Dermis microvascular lymphatic vessel endothelial cell (primary cell): ENCODE measurements at places on chromosomes 7 and 10. TPM values are rescaled to one million over a fixed set of nuclear protein-coding genes. Genes with fewer than 3 reads are reported as not detected.
A peak's percentile ranks its signal among the peaks of the same experiment; 100 is the strongest.

GRCh38 chr7:34417781-34418180 lies 240.2 kb upstream of the NPSR1 start:
- no peak for DNase-seq

Gene TRIM73
- total RNA-seq = 0.90 and 1.0 TPM in 2 replicates

GRCh38 chr7:142854372-142855113 lies at the start of gene EPHB6:
EPHB6 (plus strand) TSS chr7:142855076; CDS start chr7:142863228, 8,152 bp downstream.
- DNase-seq = peak; percentile 31

Gene NEUROG3
- total RNA-seq = not detected in 2 replicates

Gene PAX2
- not detected in 2 replicates for total RNA-seq

DNA sequence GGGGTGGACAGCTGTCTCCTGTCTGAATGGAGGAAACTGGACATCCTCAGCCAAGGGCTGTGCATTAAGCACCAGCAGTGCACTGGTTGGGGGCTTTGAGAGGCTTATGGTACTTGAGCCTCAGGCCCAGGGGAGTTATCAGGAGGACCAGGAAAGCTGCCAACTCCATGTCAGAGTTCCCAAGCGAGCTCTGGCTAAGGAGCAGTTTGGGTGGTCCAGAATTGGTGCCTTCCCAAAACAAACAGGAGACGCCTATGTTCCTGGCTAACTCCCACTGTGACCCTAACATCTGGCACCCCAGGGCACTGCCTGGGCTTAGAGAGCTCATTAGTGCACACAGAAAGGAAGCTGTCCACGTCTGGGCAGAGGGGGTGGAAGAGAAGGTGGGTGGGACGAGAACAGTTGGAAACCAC lies 408.6 kb upstream of the NPVF start:
- DNase-seq = no peak

GRCh38 chr10:124072106-124072505 lies 21.3 kb downstream of the CHST15 start:
- no peak for DNase-seq

Gene LAMB4
- 0.13 TPM in 2 replicates for total RNA-seq

Gene NXPH1
- total RNA-seq = not detected in 2 replicates

GRCh38 chr10:42982891-42983506 lies 93.9 kb upstream of the RET start:
- DNase-seq = no peak

- no peak for DNase-seq
These were observed 101.7 kb upstream of the SVIL start for GRCh38 chr10:29736366-29737073.

Gene HSPA12A
- 0.38 and 0.77 TPM in 2 replicates for total RNA-seq

- no peak for DNase-seq
These were observed 247.3 kb upstream of the HPS1 start for GRCh38 chr10:98694014-98694413.

DNA sequence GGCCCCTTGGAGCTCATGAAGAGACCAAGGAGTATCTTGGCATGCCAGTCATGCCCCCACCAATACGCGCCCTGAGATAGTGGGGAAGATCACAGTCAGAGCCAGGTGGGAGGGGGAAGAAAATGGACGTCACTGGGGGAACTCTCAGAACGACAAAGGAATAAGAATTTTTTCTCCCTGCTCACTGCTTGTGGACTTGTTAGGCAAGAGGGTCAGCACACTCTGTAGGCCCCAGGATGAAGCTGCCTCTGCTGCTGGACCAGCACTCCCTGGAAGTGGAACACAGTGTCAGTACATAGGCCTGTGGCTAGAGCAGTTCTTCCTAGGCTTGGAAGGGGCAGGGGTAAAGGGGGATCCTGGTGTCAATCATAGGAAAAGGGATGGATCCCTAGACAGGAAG lies 46.5 kb downstream of the DRGX start:
- DNase-seq = no peak

GRCh38 chr10:3969876-3970666 lies 185.1 kb upstream of the KLF6 start:
- no peak for DNase-seq

DNA sequence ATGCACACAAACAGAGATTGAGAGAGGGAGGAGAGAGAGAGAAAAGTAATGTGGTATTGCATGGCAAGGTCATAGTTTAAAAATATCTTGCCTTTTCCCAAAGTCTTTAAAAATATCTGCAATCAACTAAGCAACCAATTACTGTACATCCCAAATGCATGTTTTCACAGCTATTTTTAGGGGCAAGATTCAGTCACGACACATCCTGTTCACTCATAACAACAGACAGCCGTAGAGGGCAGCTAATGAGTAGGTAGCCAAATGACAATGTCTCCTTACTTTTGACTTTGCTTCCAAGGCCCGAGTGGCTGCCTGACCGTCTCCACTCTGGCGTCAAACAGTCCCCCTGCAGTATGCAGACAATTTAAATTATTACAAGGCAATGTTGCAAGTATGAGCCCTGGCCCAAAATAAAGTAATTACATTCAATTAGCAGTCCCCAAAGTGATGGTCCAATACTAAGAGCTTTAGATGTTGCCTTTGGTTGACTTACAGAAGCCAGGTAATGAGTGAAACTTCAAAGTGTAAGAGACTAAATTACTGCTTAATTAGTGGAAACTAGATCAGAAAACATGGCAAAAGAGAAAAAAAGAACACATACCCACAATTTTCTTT lies 162.9 kb downstream of the MBL2 start:
- no peak for DNase-seq

DNA sequence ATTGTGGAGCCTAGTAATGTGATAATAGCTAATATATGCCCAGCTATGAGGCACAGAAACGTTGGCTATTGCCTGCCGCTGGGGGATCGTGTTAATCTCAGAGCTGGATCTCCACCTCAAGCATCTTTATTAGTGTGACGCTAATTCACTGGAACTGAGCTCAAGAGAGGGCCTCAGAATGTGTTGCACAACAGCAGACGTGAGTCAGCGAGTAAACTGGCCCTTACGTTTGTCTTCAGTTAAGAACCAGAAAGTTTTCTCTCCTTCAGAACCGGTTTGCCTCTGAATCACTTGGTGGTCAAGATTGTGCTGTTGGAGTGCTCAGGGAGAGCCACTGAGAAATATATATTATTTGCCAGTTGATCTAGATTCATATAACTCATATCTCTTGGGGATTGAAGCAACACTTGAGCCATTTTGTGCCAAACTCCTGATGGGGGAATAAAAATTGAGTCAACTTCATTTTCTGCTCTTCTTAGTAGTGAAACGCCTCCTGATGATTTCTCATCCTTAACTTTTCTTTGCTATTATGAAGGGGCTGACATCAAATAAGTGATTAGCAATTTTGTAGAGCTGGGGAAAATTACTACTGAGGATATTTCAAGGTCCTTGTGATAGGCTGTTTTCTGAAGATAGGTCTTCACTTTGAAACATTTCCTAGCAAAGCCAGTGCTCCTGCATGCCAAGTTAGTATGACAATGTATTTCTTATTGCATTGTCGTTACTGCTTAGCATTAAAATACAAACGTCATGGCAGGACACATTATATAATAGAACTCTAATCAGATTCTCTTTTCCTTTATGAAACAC lies 22.3 kb downstream of the BZW2 start:
- DNase-seq = no peak

GRCh38 chr7:99096124-99096887 lies 47.6 kb downstream of the SMURF1 start:
- no peak for DNase-seq

- DNase-seq = no peak
These were observed 48.1 kb upstream of the TES start for GRCh38 chr7:116162254-116162653.

- DNase-seq = no peak
These were observed 41.9 kb upstream of the TNKS2 start for GRCh38 chr10:91756286-91756685.

DNA sequence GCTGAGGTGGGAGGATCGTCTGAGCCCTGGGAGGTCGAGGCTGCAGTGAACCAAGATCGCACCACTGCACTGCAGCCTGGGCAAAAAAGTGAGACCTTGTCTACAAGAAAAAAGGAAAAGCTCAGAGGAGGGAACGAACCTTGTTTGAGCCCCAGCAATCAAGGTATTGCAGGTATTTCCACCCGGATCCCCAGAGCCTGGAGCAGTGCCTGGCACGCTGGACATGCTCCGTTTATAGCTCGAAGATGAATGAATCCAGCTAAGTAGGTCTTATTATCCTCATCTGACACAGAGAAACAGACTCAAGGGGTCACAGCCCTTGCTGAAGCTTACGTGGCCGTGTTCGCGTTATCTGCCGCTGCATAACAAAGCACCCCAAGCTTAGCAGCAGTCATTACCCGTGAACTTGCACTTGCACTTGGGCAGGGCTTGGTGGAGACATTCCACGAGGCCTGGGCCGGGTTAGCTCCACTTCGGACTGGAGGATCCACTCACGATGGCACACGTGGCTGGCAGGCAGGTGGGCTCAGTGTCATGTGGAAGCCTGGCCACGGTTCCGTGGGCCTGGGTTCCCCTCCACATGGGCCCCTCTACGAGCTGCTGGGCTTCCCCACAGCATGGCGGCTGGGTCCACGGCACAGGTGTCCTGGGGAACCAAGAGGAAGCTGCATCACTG lies 3.2 kb upstream of the COX19 start:
- no peak for DNase-seq

DNA sequence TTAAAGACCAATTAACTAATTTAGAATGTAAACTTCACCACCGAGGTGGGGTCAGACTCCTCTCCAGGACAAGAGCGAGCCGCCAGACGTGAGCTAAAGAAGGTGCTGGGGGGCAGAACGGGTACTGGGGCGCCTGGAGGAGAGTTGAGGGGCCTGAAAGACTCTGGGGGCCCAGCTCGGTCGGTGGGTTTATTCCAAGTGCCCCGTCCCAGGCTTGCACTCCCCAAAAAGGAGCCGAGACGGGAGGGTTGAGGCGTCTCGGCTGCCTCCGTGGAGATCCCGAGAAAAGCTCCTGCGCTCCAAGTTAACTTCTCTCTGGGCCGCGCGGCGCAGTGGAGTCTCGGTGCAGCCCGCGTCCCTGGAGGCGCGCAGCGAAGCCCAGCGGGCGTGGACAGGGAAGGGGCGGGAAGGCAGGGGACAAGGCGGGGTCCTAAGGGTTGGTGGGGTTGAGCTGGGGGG lies 553.3 kb downstream of the TFEC start:
- peak; percentile 16 for DNase-seq

Gene TWIST1
- total RNA-seq = not detected in 2 replicates

DNA sequence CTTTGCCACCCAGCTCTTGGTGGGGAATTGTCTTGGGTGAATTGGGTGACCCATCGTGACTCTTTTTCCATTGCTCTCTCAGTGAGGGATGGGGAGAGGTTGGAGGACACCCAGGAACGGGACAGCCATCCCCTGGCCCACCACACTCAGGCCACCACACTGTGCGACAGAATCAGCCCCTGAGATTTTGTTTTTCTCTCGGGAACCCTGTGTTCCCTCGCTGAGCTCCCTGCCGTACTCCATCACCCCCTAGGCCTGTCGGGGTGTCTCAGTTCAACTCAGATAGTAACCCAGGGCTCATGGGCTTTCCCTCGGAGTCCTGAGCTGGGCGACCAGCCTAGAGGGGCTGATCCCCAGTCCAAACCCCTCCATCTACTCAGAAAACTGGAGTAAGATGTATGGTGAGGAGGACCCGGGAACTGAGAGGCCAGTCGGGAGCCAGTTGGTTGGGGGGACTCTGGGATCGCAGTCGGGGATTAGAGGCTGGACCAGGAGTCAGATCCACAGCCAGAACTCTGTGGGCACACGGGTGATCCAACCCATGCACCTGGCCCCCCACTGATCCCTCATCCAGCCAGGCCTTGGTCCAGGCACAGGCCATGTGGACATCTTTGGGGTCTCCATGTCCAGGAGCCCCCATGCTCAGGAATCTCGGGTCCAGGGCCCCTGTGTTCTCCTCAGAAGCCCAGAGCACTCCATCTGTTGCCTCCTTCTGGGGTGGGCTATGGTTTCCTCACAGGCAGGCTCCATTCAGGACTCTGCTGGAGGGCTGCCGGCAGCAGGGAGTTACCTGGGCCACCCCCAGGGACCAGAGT lies 9.3 kb downstream of the CRYGN start:
- no peak for DNase-seq

- DNase-seq = peak; percentile 15
These were observed 71.2 kb upstream of the DUSP5 start for GRCh38 chr10:110426294-110427181.

Gene CYP26C1
- total RNA-seq = 0.77 and 1.5 TPM in 2 replicates

DNA sequence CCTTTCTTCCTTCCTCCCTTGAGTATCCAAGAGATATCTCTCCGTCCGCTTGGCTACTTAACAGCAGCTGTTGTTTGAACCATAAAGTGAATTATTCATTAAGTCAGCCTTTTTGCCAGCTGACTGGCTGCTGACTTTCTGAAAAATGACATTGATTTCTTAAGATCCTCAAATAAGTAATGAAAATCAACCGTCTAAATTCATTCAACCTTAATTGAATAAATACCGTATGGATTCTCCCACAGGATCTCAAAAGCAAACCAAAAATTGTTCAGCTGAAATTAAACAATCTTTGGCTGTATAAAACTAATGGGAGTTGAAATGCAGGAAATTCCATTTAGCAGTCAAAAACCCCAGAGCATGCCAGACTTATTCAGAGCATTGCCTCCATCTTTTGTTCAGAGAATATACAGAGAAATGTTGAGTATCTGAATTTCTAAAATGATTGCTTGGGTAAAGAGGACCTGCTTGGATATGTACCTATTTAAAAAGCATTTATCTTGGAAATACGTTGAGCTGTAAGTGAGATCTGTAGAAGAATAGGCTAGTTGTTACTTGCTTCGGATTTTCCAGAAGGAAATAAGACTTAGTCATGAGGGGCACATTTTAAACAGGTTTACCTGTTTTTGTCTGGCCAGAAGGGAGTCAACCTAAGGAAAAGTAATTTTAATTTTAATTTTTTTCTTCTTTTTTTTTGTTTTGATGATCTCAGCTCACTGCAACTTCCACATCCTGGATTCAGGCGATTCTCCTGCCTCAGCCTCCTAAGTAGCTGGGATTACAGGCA lies 136.2 kb downstream of the PLXDC2 start:
- DNase-seq = no peak

- no peak for DNase-seq
These were observed 34.0 kb downstream of the MINDY4 start for GRCh38 chr7:30805081-30805691.

DNA sequence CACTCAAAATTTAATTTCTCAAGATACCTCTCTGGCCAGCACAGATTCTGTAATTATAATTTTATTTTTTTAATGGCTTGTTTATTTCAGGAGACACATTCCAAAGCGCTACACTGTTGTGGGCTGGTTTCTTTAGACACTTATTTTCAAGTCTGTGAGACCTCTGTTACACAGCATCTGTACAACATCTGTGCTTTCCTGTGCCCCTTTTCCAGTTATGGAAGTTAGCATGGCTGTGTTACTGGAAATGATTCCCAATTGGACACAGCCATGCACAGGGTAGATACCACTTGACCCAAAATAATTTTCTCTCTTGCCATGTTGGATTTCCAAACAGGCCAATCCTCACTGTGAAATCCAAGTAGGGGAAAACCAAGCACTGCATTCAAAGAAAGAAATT lies 172.3 kb upstream of the ADCY1 start:
- no peak for DNase-seq

GRCh38 chr7:149845257-149845980 lies 7.2 kb downstream of the ZNF862 start:
- no peak for DNase-seq

- DNase-seq = no peak
These were observed 22.0 kb downstream of the PRTFDC1 start for GRCh38 chr10:24930427-24930826.

- DNase-seq = no peak
These were observed 242.8 kb downstream of the MGMT start for GRCh38 chr10:129709627-129710509.

Gene CYP3A7
- total RNA-seq = not detected in 2 replicates

- no peak for DNase-seq
These were observed 126.8 kb downstream of the WDR37 start for GRCh38 chr10:1183033-1183396.

Gene RHOBTB1
- total RNA-seq = 31.3 and 38.4 TPM in 2 replicates

GRCh38 chr7:122970740-122971725 lies 24.5 kb downstream of the TAS2R16 start:
- DNase-seq = no peak
